ENCODE measurements at places on chromosomes 7 and 10.
A peak's percentile ranks its signal among the peaks of the same experiment; 100 is the strongest.

DNA sequence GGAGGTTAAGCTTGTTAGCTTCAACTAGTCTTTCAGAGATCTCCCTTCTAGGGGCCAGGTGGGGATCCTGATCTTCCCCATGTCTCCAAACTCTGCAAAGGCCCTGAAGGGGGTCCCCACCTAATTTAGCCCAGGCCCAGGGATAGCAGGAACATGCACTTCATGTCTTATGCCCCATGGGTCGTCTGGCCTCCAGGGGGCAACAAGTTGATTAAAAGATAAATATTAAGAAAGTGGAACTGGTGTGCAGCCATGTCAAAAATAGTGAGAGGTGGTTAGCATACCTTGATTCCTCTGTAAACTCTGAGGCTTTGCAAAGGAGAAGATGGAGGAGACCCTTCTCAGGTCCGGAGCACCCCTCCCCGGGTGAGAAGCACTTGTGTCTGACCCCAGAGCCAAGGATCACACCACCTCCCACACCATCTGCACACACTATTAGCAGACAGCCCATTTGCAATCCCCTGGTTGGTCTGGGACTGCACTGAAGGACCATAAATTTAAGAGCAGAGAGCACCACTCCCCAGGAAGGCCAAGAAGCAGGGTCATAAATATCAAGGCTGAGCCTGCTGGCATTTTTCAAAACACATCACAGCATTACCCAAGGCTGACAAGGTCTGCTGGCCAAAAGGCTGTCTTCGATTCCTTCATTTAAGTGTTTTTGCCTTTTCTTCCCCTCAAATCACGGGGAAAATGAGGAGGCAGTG lies 44.2 kb upstream of the LRRC18 start:
- no peak for DNase-seq

DNA sequence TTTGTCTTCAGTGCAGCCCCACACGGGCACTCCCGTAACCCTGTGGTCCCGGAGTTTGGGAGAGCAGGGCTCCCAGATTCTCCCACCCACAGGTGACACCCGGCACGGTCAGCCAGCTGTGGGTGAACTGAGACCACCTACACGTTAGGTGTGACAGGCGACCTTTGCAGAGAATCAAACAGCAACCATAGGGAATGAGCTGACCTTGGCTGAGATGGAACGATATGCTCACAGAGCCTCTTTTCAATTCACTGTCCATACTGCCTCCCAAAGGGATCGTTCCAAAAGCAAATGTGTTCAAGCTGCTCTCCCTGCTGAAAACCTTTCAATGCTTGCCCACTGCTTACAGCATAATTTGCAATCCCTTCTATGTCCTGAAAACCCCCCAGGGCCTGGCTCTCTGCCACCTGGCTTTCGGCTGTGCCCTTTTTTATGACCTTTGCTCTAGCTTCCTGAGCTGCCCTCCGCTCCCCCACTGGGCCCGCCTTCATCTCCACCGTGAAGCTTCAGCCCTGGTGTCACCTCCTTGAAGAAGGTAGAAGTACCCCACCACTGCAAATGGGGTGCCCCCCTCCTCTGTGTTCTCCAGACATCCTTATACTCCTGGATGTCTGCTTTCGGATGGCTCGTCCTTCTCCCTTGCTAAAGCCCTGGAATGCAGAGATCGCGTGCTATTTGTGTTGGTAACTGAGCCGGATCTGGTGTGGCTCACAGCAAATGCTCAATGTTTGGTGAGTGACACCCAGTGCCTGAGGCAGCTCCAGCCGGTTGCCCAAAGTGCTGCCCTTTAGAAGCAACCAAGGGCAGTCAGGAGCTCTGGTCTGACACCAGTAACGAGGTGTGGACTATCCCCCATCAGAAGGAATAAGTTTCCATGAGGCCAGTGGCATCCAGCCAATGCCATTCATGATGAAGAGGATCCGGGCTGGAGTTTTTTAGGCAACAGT lies 90.4 kb downstream of the KIAA1549 start:
- no peak for DNase-seq

DNA sequence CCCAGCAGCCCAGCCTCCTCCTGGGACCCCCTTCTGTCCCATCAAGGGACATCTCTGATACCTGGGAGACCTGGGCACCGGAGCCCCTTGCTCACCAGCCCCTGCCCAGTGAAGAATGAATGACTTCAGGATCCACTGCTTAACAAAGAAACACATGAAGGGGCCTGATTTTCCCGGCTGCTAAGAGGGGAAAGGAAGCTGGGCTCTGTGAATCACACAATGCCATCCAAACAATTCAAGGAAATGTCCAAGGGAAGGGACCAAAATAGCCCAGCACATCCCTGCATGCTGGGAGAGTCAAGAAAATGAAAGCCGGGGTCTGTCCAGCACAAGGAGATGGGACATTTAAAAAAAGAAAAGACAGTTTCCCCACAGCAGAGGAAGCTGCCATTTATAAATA lies 128.7 kb upstream of the JCAD start:
- no peak for DNase-seq

DNA sequence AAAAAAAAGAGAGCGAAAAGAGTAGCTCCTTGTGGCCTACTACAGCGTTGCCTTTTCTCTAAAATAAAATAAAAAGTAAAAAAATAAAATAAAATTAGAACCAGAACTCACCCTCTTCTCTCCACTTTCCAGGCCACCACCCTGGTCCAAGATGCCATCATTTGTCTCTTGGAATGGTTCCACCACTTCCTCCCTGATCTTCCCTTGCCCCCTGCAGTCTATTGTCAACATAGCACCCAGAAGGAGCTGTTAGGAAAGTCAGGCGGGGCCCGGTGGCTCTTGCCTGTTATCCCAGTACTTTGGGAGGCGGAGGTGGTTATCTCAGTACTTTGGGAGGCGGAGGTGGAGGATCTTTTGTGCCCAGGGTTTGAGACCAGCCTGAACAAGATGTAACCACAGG lies 7.6 kb upstream of the GRID2IP start:
- DNase-seq, result peak; percentile 65

- DNase-seq, result no peak
Observed at GRCh38 chr10:13637894-13638293, 51.1 kb downstream of the PRPF18 start.

- no peak for DNase-seq
Observed at GRCh38 chr7:996079-996872, 13.3 kb downstream of the CYP2W1 start.

GRCh38 chr7:46145412-46145811 lies 224.3 kb upstream of the IGFBP3 start:
- DNase-seq, result peak; percentile 89

GRCh38 chr7:157461573-157462418 lies 125.0 kb downstream of the DNAJB6 start:
- no peak for DNase-seq

DNA sequence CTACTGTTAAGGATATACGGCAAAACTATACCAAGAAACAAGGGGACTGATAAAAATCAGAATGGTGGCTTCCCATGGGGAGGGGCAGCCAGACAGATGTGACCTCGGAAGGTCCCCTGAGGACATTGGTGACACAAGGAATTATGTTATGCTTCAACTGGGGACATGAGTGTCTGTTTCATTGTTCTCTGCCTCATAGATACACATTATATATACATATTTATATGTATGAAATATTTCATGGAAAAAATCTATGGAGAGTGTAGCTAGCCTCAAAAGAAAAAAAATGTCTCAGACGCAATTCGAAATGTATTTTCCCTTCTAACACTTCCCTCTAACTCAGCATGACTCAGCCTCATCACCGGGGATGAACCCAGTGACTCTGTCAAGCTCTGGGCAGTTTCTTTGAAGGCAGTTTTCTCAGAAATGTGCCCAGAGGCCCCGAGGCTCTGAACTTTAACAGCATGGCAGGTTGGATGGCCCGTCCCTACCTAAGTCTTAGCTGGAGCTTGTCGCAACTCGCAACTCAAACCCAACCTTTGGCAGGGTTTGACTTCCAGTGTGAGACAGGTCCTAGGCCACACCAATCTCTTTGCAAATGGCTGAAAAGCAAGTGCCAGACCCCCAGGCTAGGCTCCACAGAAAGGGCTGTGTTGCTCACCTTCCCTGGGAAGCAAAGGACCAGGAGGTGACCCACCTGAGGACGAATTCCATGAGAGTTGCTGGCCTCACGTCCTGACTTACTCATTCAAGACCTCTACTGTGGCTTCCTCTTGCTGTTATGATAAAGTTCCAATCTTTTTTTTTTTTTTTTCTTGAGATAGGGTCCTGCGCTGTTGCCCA lies 86.9 kb downstream of the CARD11 start:
- peak; percentile 89 for DNase-seq
